ENCODE measurements at places on chromosomes 1 and 21.

GRCh38 chr1:5975133-5975880 lies 16.9 kb downstream of the NPHP4 start:
- DNase-seq = peak; percentile 55

GRCh38 chr21:37520801-37521200 lies 154.2 kb downstream of the DYRK1A start:
- no peak for DNase-seq

DNA sequence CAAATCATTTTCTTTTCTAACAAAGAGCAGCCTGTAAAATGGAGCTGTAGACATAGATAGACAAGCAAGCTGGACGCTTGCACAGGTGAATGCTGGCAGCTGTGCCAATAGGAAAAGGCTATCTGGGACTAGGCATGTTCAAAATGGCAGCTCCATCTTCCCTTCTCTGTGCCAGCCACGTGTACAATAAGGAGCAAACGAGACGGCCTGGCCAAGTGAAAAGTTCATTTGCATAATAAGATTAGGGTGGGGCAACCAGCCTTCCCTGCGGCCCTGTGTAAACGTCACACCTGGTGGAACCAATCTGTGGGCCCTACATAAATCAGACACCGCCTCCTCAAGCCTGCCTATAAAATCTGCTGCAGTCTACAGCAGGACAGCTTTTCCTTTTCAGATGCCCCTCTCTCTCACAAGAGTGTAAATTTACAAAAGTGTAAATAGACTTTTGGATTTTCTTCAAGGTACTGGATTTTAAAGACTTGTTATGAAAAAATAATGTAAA lies 16.6 kb upstream of the EDEM3 start:
- no peak for DNase-seq

DNA sequence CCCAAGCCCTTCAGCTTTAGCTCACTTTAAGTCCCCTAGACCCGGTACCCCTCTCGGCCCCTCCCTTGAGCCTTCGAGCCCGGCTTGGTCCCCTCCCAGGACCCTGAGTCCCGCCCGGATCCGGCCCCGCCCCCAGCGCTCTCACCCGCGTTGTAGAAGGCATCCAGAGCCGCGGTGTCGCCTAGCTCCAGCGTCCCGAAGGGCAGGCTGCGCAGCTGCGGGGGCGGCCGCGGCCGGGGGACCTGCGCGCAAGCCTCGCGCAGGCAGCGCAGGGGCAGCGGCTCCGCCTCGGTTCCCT lies 699 bp downstream of the MAP3K6 start:
- DNase-seq = peak; percentile 63

- no peak for DNase-seq
Observed at GRCh38 chr1:8378981-8379470, 61.1 kb downstream of the SLC45A1 start.

GRCh38 chr1:212415107-212415841 lies 588 bp upstream of the PACC1 start:
- peak; percentile 77 for DNase-seq

DNA sequence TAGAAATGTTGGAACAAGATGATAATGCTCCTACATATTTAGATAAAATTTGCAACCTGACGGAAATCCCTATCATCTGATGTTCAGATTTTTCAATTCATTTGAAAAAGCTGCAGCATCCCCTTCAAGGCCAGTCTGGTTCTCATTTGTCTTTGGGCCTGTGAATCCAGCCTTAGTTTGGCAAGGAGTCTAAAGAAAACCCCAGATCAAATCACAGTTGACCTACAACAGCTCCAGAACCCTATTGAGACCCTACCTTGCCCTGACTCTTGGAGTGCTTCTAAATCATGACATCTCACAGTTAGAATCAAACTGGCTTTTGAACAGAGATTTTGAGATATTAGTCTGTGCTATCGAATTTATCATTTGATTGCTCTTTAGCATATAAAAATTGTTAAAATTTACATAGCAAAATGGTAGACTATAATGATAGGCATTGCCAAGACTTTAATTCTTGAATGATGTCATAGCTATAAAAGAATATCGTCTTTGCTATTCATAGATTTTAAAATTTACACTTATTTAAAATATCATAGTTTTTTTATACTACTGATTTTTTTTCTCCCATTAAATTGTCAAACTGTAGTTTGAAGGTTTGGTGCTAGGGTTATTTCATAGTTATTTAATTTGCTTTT lies 2.2 kb downstream of the PPP2R5A start:
- no peak for DNase-seq

DNA sequence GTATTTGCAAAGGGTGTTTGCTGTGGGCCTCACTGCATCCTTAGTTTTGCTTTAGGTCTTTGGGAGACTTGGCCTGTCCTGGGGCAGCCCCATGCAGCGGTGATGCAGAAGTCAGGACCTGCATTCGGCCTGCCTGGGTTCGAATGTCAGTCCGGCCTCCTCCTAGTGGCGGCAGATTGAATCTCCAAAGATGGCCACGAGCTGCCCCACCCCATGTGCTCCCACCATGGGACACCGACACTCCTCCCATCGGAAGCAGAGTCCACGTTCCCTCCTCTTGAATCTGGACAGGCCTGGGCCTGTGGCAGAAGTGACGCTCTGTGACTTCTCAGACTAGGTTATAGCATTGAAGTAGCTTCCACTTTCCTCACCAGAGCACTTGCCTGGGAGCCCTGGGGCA lies 16.3 kb upstream of the NPPB start:
- DNase-seq = no peak

- peak; percentile 57 for DNase-seq
Observed at GRCh38 chr1:11550664-11551283, 71.8 kb downstream of the DISP3 start.

DNA sequence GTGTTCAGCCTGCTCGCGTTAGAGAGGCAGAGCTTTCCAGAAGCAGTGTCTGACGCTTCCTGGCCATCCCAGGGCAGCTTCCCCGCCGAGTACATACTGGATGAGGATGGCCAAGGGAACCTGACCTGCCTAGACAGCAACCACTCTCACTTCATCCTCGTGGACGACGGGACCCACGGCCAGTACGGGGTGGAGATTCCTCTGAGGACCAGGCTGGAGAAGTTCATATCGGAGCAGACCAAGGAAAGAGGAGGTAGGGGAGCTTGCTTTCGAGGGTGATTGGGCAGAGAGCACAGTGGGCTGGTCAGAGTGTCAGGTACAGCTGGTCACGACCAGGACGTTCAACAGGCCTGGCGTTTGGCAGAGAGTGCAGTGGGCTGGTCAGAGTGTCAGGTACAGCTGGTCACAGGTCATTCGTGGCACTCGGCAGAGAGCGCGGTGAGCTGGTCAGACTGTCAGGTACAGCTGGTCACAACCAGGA lies 22.4 kb downstream of the TRPM2 start:
- DNase-seq = no peak

- DNase-seq = no peak
Observed at GRCh38 chr1:44647896-44648295, 26.4 kb downstream of the TMEM53 start.

DNA sequence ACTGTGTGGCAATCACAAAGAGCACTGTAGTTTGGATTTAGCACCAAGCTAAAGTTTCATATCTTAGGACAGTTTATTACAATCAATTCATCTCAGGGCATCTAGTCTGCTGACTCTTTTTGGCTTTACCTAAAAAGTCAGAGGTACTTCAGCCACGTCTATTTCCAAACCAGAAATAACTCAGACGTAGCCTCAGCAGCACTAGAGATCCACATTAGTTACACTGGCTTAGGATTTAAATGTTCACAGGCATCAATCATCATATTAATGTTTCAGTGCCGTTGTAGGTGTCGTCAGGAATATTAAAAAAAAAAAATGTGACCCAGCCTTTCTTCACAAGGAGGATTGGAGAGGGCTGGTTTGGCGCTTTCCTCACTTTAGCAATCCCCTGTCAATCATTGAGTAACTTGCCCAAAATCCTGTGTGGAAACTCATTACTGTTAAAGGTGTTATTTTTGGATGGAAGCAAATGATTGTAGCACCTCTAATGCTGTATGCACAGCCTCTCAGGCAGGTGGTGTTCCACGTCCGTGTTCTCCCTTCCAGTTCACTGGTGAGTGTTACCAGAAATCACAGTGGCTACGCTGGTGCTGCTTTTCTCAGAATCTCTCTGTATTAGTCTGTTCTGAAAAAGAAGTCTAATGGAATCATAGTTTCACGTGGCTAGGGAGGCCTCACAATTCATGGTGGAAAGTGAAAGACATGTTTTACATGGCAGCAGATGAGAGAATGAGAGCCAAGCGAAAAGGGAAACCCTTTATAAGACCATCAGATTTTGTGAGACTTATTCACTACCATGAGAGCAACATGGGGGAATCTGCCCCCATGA lies 45.4 kb downstream of the NEK7 start:
- DNase-seq = no peak

DNA sequence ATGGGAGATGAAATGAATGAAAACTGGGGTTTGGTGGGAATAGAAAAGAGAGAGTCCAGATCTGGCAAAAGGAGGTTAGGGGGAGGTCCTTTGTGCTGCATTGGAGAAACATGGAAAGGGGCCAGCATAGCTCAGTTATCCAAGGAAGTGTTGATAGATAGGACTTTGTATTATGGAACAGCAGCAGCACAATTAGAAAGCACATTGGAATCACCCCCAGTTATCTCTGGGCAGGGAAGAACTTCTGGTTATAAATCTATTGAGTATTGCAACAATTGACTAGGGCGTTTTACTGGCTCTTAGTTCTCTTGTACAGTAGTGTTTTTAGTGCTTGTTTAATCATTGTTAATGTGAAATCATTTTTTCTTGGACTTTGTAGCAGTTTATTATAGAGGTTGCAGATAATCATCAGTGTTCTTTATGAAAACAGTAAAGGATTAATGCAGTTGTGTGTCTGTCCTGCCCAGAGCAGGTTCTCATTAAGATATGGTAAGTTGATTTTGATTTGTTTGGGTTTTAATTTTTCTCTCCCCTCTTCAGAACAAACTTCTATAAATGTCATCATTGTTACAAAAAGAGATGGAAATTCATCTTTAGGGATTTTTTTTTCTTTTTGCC lies 76.6 kb downstream of the NR5A2 start:
- DNase-seq = no peak

- no peak for DNase-seq
Observed at GRCh38 chr1:201459775-201460174, 9.2 kb downstream of the PHLDA3 start.

GRCh38 chr1:195054217-195054687 lies 1554.0 kb downstream of the KCNT2 start:
- no peak for DNase-seq
